ENCODE measurements at places on chromosomes 3 and 15.

DNA sequence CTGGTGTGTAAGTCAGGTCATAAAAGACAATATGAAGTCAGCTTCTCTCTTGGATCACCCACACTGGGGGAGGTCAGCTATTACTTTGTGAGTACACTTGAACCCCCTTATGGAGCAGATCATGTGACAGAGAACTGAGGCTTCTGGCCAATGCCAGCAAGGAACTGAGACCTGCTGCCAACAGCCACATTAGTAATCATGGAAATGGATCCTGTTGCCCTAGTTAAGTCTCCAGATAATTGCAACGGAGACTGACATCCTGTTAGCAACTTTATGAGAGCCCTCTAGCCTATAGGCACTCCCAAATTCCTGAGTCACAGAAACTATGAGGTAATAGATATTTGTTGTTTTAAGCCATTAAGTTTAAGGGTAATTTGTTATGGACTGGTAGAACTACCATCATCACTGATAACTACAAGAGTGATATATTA, 110.4 kb upstream of the GMNC start:
- no peak for DNase-seq

DNA sequence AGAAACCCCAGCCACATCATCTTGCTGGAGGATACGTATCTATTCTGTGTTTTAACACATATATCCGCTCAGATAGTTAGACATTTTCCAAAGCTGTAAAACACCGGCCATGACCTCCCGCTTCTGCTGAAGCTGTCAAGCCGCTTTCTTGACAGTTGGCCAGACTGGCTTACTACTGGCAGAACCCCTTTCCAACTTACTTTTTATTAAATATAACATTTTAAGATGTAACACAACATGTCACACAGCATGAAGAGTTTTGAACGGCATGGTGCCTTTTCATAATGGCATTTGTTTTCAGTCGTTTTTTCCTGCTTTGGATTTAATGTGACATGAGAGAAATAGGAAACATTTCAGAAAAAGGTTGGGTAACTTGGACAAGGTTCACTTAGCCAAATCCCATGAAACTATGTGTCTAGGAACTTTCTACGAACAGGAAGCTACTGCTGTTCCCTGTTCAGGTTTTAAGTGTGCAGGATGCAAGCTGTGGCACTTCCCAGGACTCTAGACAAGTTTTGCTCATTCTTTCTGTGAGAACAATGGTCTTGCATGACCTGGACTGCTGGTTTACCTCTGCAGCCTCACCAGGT, 281.4 kb downstream of the THSD4 start:
- DNase-seq, result no peak

GRCh38 chr15:48592933-48593332, 52.6 kb downstream of the FBN1 start:
- no peak for DNase-seq

GRCh38 chr15:31077941-31078340, 23.6 kb downstream of the TRPM1 start:
- DNase-seq, result no peak

DNA sequence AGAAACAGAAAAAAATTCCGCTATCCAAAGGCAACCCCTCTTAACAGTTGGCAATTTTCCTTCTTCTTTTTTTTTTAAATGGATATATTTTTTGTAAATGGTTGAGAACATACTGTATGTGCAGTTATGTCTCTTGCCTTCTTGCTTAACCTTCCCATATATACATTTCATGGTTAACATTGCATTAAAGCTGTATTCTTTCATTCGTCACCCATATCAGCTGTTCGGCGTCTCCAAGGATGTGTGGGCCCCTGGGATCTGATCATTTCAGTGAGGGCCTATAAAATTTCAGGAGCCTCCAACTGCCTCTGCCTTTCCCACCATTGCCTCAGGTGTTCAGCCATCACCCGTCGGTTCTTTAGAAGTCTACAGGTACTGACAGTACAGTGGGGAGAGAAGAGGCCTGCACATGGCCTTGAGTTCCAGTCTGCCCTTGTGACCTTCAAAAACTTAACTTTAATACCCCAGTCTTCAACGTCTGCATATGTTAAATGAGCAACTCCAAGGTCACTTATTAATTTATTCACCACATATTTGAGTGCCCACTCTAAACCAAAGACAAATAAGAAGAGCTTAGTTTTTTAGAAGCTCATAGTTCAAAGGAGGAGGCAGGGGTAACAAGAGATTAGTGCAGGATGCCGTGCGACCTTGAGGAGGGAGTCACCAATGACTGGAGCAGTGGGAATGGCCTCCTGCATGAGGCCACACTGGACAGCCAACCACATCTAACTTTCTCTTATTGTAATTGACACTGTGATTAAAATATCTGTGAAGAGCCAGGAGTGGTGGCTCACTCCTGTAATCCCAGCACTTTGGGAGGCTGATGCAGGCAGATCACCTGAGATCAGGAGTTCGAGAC, 6.9 kb downstream of the ST6GAL1 start:
- DNase-seq, result no peak

DNA sequence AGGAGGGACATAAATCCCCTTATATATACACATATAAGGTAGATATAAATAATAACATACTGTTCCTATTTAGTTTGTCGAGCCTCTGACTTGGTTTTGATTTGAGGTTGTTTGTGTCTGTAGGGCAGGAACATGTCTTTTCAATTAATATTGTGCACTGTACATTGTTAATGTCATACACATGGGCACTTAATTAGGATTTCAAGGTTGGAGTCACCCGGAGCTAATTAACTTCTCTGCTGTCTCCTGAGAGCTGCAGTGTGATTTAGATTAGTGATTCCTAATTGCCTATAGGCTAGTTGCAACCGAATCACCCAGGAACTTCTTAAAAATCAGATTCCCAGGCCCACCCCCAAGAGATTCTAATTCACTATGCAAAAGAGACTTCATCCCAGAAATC, 50.4 kb upstream of the FILIP1L start:
- no peak for DNase-seq

- DNase-seq, result no peak
Observed at GRCh38 chr3:13022348-13023234, 50.6 kb downstream of the IQSEC1 start.

GRCh38 chr15:58440158-58440910, 8.5 kb downstream of the LIPC start:
- no peak for DNase-seq

DNA sequence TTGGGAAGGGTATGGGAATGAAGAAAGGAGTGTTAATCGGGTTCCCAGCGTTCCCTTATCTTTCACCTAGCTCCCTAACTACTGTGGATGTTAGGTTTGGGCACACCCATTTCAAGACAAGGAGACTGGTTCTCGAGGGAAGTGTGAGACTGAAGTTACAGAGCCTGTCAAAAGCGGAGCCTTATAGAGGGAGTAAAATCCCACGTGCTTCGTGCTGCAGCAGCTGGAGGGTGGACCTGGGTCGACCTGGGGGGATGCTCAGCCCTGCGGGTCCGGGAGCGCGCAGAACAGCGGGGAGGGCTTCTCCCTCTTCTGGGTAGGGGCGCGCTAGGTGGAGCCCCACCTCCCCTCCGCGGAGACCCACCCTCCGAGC, 314 bp upstream of the TMED3 start:
- peak; percentile 63 for DNase-seq

- DNase-seq, result no peak
Observed at GRCh38 chr3:184333190-184333589, 4.2 kb upstream of the FAM131A start.

DNA sequence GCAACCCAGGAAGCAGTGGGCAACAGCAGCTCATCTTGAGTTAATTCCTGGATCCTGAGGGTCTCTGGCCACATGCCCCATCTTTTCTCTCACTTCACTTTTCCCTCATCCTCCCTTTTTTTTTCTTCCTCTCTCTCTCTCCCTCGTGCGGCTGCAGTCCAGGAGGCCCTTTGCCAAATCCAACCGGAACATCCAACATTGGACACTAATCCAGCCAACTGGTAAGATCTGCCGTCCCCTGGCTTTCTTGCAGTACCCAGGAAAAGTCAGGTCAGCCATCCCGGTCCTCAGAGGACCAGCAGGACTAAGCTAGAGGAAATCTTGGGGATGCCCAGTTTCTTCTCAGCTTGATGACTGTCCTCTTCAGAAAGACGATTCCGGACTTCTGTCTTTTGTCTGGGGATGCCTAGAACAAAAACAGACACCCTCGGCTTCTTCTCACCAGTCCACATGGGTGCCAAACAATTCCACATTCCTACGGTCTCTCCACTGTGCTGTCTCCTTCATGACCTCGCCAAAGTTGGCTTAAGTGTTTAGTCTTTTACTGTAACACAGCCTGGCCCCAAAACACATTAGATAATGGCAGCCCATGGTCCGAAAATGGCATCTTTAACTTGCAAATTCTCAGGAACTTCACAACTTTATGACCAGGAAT, 115.6 kb downstream of the GSK3B start:
- no peak for DNase-seq

DNA sequence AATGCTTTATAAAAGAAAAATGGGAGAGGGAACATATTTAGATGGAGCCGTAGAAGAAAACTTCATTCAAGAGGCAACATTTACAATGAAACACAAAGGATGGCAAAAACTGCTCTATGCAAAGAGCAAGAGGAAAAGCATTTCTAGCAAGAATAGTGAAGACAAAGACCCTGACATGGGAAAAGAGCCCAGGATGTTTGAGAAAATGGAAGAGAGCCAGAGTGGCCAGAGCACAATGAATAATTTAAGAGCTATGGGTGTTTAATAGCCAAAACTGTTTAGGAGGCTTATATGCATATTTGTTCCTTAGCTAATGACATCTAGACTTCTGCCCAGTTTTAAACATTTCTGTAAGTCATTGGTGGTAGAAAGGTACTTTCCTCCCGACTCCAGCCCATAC, 25.4 kb upstream of the SEMA6D start:
- DNase-seq, result no peak

DNA sequence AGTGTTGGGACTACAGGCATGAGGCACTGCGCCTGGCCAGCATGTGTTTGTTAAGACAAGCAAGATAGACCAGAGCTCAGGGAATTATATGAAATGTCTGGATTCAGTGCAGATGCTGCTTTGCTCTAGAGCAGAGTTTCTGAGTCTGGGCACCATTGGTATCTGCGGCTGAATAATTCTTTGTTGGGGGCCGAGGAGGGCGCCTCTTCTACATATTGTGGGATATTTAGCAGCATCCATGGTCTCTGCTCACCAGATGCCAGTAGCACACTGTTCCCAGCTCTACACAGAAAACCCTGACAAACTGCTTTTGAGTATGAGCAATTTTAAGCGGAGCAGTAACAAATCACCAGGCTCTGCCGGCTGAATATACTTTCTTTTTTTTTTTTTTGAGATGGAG, 3.6 kb upstream of the LDHAL6B start:
- no peak for DNase-seq

DNA sequence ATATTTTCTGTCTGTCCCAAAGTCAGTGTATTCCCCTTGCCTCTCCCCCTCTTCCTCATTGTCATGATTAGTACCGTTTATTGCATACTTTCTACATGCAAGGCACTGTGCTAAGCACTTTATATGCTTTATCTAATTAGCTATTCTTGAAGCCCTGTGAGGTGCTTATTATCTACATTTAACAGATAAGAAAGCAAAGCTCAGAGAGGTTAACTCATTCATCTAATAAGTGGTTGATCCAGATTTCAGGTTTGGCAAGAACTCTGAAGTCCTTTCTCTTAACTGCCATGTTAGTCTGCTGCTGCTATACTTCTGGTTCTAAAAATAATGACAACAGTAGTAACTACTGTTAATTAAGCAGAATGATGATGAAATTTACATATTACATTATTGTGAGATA, 13.5 kb downstream of the IQGAP1 start:
- DNase-seq, result no peak

DNA sequence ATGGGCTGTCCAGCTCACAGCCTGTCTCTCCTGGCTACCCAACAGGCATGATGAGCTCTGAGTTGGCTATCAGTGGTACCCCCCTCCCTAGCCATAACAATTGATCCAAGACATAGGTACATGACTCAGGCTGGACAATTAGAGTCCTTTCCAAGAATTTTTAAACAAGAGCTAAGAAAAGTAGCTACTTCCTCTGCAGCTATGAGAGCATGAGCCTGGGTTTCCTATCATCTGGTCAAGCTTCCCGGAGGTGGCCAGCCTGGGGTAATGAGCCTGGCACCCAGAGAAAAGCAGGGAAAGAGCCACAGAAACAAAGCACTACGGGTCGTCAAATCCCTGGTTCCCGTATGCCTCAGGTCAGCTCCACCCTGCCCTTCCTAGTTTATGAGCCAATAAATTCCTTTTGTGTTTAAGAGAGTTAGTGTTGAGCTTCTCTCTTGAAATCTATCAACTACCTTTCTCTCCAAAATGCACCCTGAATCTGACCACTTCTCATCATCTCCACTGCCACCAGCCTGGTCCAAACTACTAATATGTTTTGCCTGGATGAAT, 2.3 kb upstream of the SLC51B start:
- DNase-seq, result no peak

GRCh38 chr3:168116279-168116678, 20.6 kb upstream of the GOLIM4 start:
- no peak for DNase-seq

DNA sequence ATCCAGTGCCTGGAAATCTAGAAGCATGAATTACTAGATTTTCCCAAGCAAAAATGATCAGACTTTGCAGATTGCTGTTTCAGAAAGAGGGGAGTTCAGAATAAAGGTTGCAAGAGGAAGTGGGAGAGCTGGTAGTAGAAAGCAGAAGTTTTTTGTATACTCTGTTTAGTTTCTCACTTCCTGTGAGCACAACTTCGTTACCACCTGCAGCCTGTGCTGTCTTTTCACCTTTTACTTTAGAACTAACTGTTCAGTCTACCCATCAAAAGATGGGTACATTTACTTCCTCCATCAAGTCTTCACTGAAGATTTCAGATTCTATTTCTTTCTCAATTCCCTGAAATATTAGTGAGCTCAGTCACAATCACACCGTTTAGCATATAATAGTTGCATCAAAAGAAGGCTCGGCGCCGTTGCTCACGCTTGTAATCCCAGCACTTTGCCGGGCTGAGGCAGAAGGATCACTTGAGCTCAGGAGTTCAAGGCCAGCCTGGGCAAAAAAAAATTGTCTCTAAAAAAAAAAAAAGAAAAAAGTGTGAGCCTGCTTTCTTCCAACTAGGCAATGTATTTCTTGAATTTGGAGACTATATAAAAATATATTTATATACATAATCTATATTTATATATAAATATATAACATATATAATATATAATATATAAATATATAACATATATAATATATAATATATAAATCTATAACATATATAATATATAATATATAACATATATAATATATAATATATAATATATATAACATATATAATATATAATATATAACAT, 1.8 kb upstream of the CEP97 start:
- DNase-seq, result no peak
